Spinal cord (tissue), 10 donors: ENCODE measurements at places on chromosomes 11 and 22. TPM values are rescaled to one million over a fixed set of nuclear protein-coding genes. Genes with fewer than 3 reads are reported as not detected.

- H3K36me3 ChIP-seq = peaks cover 83% of the 10 kb centered on the region
- H3K4me1 ChIP-seq = peaks cover 11% of the 10 kb centered on the region
- H3K27ac ChIP-seq = peak overlapping the region; percentile 33
- DNase-seq = peak; percentile 65
Observed at GRCh38 chr11:69075421-69076128, 26.8 kb downstream of the TPCN2 start.

GRCh38 chr11:116853461-116854073 is 16.1 kb upstream of the APOA1 start:
- DNase-seq = no peak
- no peak overlapping the region for H3K27ac ChIP-seq
- H3K4me1 ChIP-seq = peaks cover 4% of the 10 kb centered on the region
- no peak overlapping the region for H3K4me3 ChIP-seq

The JAM3 gene
- 115 TPM for total RNA-seq

DNA sequence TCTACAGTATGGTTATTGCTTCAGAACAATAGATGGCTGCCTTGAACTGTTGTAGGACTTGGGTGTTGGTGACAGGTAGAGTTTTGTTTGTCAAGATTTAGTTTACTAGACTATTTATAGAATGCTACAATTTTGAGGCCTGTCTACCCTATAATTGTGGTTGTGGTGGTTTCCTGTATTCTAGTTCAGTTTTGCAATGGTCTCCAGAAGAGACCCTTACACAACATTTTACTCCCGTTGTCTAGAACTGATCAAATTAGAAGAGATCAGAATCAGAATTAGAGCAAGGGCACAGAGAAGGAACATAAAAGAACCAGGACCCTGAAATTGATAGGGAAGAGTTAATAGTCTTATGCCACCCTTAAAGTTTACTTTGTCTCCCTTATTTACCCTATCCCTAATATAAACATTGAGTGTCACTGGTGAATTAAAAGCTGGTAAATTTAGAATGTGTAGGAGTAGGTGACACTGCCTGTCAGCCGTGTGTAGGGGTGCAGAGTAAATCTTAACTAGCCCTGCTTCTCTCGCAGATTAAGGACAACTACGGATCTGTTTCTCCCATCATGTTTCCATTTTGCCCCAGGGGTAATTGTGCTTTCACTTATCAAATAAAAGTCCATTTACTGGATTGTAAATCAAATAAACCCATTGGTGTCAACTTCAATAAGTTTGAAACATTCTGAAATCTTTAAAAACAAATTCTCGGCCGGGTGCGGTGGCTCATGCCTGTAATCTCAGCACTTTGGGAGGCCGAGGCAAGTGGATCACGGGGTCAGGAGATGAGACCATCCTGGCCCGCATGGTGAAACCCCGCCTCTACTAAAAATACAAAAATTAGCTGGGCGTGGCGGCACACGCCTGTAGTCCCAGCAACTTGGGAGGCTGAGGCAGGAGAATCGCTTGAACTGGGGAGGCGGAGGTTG is 10.9 kb upstream of the PHLDB1 start:
- H3K36me3 ChIP-seq = peaks cover 61% of the 10 kb centered on the region
- H3K27me3 ChIP-seq = no peaks in the 10 kb centered on the region
- H3K4me3 ChIP-seq = no peak overlapping the region
- DNase-seq = no peak
- H3K4me1 ChIP-seq = peaks cover 6% of the 10 kb centered on the region
- no peak overlapping the region for H3K27ac ChIP-seq

The C11orf16 gene
- 0.99 TPM for total RNA-seq

DNA sequence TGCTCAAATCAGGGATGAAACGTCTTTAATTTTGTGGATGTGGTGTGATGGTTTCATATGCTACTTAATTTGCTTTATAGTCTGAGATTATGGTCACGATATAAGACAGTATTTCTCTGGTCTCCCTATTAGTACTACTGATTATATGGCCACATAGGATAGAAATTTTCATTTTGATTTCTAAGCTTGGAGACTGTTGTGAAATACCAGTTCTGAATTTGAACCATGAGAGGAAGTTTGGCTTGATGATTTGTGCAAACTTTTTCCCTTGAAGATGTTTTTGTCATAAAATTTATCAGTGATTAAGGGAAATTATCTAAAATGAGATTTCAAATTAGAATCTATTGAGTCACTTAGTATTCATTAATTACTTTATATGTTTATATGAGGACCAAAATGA is 2.7 kb downstream of the RNF169 start:
- H3K36me3 ChIP-seq = no peaks in the 10 kb centered on the region
- no peak overlapping the region for H3K27ac ChIP-seq
- no peak for DNase-seq
- H3K4me1 ChIP-seq = peaks cover 8% of the 10 kb centered on the region
- H3K4me3 ChIP-seq = no peak overlapping the region

The MPZL3 gene
- total RNA-seq = 5.8 TPM

- no peak overlapping the region for H3K27ac ChIP-seq
- H3K4me1 ChIP-seq = no peaks in the 10 kb centered on the region
- no peak overlapping the region for H3K4me3 ChIP-seq
Observed at GRCh38 chr11:33390944-33391892, 134.0 kb downstream of the HIPK3 start.

DNA sequence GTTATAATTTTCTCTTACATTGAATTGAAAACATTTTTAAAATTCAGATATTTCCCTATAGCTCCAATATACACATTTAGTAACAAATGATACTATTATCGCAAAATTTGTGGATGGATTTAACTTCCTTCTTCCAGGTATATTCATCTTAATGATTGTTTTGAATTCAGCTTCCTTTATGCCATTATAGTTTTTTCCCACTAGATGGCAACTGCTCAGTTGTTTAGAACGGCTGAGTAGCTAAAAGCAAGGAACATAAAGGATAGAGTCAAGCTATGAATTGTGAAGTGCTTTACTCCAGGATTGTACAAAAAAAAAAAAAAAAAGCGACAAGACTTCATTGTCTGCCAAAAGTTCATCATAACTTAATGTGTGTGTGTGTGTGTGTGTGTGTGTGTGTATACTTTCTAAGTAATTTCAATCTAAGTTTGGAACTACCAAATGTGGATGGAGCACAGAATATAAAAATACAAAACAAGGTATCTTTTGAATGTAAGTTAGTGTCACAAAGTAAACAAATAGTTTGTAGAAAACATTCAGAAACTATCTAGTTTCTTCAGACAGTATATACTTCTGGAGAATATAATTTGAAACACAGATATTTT is 846.4 kb downstream of the DLG2 start:
- H3K4me1 ChIP-seq = no peaks in the 10 kb centered on the region
- peak; percentile 33 for DNase-seq
- no peak overlapping the region for H3K4me3 ChIP-seq

- no peak overlapping the region for H3K27ac ChIP-seq
- no peak for DNase-seq
- peaks cover 19% of the 10 kb centered on the region for H3K36me3 ChIP-seq
- peaks cover 6% of the 10 kb centered on the region for H3K4me1 ChIP-seq
Observed at GRCh38 chr22:25382762-25383161, 163.3 kb downstream of the CRYBB2 start.

GRCh38 chr11:74412321-74412720 is 14.1 kb upstream of the PGM2L1 start:
- no peaks in the 10 kb centered on the region for H3K36me3 ChIP-seq
- H3K27ac ChIP-seq = no peak overlapping the region
- no peak for DNase-seq
- H3K4me3 ChIP-seq = no peak overlapping the region
- no peaks in the 10 kb centered on the region for H3K27me3 ChIP-seq

The GGTLC3 gene
- not detected for total RNA-seq

GRCh38 chr11:61918938-61919704 is 1.8 kb upstream of the RAB3IL1 start:
- H3K4me3 ChIP-seq = no peak overlapping the region
- DNase-seq = no peak
- no peaks in the 10 kb centered on the region for H3K36me3 ChIP-seq
- peaks cover 31% of the 10 kb centered on the region for H3K4me1 ChIP-seq
- peak overlapping the region; percentile 67 for H3K27ac ChIP-seq

The TSPAN18 gene
- total RNA-seq = 49.1 TPM

DNA sequence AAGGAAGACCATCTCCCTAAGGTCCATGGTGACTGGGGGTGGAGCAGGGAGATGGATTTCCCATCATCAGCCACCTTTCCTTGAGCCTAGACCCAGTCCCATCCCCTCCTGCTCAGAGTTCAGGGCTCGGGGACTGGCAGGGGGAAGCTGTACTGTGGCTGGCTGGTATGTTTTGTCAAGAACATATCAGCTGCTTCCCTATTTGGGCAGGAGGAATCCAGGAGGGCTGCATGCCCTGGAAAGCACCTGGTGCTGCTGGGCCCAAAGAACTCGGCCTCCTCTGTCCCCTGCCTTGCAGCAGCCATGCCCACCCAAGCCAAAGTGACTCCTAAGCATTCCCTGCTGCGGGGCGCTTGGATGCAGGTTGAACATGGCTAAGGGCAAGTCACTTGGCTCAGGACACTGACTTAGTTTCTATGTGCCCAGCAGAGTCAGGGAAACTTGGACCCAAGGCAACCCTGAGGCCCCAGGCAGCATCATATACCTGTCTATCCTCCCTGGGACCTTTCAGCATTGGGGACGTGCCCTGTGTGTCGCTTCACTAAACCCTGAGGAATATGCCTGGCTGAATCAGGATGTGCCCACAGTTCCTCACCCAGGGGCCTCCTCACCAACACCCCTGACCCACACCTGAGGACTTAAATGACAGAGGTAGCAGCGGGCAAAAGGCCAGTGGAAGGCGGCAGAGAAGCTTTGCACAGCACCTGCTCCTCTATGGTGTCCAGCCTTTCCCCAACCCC is 43.1 kb downstream of the BUD13 start:
- no peak overlapping the region for H3K4me3 ChIP-seq
- H3K4me1 ChIP-seq = peaks cover 47% of the 10 kb centered on the region
- H3K27me3 ChIP-seq = no peaks in the 10 kb centered on the region
- H3K27ac ChIP-seq = no peak overlapping the region

The ZC3H12C gene
- total RNA-seq = 14.2 TPM
